Activated T-helper 9 cell treated with anti-CD3 and anti-CD28 coated beads, Interleukin-2, amount 50 U/mL, for 16 hours (primary cell): ENCODE measurements at places on chromosomes 13 and 19.

DNA sequence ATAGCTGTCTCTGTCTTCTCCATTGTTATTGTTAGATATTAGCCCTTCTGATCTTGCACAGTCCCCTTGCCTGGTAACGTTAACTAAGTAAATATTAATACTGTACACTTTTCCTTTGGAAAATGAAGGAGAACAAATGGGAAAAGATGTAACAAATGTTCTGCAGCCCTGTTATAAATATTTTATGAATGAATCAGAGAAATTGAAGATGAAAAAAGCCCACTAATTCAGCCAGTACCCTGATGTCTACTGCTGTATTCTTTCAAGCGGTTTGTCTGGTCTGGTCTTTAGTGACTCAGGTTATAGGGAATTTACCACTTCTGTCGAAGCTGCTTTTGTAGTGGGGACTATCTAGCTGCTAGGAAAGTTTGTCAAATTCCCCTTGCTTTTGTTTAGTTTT lies 121.0 kb downstream of the COG6 start:
- no peak for DNase-seq

DNA sequence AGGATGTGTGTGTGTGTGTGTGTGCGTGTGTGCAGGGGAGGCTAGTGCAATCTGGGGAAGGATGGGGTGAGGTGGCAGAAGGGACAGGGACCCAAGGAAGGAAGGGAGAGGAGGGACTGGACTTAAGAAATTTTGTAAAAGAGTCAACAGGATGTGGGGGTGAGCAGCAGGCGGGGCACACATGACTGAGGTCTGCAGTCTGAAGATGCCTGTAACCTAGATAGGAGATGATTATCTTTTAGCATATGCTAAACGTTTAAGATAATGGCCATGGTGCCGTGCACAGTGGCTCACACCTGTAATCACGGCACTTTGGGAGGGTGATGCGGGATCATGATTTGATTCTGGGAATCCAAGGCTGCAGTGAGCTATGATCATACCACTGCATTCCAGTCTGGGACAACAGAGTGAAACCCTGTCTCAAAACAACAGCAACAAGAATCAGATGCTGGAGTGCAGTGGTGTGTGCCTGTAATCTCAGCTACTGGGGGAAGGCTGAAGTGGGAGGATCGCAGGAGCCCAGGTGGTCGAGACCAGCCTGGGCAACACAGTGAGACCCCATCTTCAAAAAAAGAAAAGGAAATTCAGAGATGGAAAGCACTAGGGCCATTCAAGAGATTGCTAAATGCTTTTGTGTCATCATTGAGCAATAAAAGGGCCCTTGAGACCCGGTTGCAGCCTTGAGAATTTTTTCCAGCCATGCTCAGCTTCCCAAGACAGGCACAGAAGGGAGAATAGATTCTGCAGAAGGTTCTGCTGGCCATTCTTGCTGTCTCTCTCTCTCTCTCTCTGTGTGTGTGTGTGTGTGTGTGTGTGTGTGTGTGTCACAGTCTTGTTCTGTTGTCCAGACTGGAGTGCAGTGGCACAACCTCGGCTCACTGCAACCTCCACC lies 3.8 kb upstream of the ZNF414 start:
- no peak for DNase-seq

GRCh38 chr19:35397064-35397463 lies 26.2 kb downstream of the GPR42 start:
- DNase-seq: no peak

DNA sequence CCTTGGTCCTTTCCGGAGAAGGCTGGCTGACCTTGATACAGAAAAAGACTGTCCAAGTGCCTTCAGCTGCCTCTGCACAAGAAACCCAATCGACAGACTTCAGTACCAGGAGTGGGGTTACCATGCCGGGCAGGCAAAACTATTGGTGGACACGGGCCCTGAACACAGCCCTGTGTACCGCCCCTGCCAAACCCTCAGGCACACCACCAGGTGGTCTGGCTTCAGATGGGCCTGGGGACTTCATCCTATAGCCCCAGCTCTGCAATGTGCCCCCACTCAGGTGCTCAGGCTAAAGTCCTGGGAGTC lies 17.5 kb downstream of the TCF3 start:
- no peak for DNase-seq

- no peak for DNase-seq
These were observed 12.6 kb upstream of the ZNF414 start for GRCh38 chr19:8526345-8527091.

DNA sequence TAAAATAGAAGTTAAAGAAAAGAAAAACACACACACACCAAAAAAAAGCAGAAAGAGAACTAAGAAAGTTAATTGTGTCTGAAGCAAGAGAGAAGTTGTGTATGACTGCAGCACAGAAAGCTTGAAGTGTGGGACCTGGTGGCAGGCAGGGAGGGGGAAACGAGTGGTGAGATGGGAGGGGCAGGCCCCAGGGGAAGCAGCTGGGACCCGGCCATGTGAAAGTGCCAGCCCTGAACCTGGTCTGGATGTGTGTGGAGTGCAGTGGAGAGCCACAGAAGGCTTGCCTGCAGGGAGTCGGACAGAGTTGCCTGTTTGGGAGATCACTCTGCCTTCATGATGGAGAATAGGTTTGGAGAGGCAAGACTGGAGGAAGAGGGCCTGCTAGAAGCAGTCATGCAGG lies 199.0 kb downstream of the GGACT start:
- DNase-seq: no peak

DNA sequence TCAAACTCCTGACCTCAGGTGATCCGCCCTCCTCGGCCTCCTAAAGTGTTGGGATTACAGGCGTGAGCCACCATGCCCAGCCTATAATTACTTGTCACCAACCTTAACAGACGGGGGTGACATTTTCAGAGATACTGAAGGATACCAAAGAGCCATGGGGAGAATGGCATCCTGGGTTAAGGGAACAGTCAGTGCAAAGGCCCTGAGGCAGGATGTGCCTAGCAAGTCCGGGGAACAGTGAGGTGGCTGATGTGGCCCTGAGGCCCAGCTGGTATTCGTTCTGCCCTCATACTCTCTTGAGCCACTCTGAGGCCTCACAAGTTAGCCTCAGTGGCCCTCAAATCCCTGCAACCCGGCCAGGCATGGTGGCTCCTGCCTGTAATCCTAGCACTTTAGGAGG lies 15.0 kb upstream of the ANGPTL8 start:
- no peak for DNase-seq

DNA sequence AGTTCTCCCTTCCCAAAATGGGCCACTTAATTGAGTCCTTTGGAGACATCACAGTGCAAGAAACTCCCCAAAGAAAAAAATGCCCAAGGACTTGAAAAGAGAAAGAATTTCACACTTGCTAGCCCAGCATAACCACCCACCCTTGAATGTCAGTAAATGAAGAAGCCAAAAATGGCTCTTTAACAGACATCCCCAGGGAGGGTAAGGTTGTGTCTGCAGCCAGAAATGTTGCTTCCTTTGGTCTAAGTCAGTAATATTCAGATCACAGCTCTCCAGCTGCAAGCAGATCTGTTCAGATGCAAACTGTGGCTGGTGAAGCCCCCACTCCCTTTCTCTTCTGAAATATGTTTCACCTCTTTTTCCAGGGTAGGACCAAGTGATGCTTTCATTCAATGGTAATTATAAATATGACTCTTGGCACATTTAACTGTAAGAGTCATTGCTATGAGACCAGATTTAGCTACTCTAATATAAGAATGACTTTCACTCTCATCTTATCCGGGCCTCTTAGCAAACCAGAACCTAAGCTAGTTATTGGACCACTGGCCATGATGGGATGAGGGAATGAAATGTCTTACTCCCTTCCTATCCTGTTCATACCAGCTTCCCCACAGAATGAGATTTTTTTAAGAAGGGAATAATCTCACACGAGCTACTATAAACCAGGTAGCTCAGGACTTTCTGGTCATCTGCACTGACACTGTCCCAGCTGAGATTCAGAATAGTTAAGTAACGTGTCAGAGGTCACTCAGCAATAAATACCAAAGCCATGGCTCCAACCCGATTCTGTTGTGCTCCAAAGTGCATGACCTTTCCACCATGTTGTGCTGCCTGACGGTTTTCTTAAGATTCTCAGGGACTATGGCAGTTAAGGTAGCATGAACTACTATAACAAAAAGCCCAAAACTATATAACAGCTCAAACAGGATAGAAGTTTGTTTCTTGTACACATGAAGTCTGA lies 234.1 kb downstream of the FOXO1 start:
- no peak for DNase-seq
